Activated CD8-positive, alpha-beta T cell treated with anti-CD3 and anti-CD28 coated beads, Interleukin-2, amount 10 ng/mL, durations not matched to agents 7 days and 5 days (primary cell): ENCODE measurements at places on chromosomes 2 and 18.

DNA sequence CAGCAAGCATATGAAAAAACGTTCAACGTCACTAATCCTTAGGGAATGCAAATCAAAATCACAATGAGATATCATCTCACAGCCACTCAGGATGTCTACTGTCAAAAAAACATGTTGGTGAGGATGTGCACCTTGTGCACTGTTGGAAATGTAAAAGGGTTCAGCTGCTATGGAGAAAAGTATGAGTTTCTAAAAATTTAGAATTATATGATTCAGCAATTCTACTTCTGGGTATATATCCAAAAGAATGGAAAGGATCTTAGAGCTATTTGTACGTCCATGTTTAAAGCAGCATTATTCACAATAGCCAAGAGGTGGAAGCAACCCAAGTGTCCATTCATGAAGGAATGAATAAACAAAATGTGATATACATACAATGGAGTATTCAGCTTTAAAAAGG, 50.0 kb downstream of the CFAP210 start:
- DNase-seq: no peak

DNA sequence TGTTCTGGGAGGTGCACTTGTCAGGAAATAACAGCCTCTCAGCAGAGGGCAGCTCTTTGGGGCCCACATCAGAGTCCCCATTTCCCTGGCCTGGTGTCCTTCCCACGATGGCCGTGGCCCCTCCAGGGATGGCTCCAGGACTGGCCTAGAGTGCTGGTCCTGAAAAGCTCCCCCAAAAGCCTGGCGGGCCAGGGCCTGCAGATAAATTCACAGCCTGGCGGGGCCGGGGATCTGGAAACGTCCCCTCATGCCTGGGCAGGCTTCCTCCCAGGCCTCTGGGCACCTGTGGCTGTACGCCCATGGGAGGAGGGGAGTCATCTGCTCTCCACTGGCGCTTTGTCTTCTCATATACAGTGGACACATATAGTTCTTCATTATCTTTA, 52.6 kb upstream of the HS6ST1 start:
- DNase-seq: no peak

DNA sequence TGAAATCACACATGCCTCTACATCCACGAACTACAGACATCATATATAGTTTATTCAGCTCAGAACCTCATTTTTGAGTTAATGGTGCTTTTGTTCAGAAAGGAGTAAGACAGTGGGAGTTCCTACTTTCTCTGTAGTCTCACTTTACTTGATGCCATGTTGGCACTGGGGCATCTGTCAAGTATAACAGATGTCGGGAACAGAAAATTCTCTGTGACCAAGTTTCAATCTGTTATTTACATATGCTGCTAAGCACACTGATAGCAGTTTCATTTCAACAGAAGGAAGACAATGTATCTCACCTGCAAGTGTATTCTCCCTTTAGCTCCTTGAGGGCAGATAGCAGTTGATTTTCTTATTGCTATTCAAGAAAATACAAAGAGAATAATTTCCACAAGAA, 774.1 kb downstream of the METTL4 start:
- no peak for DNase-seq

DNA sequence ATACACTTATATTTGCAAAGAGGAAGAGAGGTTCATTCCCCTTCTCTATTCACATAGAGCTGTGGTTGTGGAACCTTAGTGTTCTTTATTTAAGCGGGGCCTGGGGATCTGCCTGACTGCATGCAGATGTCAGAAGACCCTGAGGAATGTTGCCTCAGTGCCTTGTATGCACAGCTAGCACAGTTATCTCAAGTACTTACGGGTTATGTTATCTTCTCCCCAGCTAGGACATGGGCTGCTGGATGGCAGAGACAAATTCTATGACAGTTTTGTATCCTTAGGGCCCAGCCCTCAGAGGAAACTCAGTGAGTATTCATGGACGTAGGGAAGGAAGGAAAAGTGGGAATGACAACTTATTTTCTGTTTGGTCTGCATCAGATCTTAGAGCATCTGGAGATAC, 37.7 kb upstream of the RTN4 start:
- DNase-seq: no peak
